ENCODE measurements at places on chromosomes 11 and 22.
A peak's percentile ranks its signal among the peaks of the same experiment; 100 is the strongest.

- no peak for DNase-seq
Observed at GRCh38 chr11:85167471-85167870, 459.7 kb downstream of the DLG2 start.

- no peak for DNase-seq
Observed at GRCh38 chr11:91513734-91514133, 710.9 kb upstream of the FAT3 start.

GRCh38 chr22:28600546-28601143, 79.0 kb downstream of the TTC28 start:
- DNase-seq: no peak

DNA sequence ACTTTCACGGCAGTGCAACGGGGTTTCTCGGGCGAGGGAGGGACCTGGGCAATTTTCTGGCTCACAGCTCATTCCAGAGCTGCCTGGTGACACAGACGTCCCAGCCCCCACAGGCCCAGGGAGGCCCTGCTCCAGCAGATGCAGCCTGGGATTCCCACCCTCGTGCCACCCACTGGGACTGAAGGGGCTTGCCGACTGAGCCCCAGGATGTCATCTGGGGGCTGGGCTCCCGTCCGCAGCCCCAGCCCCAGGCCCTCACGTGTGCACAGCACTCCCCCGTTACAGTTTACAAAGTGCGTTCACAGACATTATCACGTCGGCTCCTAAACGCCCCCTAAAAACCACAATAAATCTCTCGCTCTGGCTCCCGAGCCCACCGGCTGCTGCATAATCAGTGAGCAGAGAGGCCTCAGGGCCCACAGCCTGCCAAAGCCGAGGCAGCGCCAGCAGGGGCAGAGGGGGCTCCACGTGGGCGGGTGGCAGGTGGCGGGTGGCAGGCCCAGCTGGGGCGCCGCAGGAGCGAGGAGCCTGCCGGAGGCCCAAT, 76.9 kb upstream of the TCF20 start:
- no peak for DNase-seq

GRCh38 chr22:36730176-36730858, 26.8 kb upstream of the CACNG2 start:
- no peak for DNase-seq

- no peak for DNase-seq
Observed at GRCh38 chr11:117613521-117613920, 183.5 kb downstream of the DSCAML1 start.

GRCh38 chr11:108733479-108734116, 68.7 kb downstream of the DDX10 start:
- no peak for DNase-seq

DNA sequence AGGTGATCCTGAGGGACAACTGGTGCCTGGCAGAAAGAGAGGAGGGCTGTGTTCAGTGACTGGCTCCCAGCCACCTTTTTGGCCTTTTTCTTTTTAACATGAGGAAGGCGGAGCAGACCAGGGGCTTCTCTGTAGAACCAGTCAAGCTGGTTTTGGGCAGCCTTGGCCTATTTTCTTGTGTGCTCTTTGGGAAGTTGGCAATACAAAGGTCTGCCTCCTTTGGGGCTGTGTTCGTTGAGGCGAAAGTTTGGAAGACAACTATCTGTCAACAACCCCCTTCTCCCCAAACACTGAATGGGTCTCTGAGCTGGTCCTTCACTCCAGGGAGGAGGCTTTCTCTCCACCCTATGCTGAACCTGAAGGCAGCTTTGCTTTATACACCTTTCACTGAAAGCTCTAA, 8.5 kb downstream of the MARK2 start:
- DNase-seq: no peak

GRCh38 chr11:14852571-14853177, 39.4 kb downstream of the CYP2R1 start:
- no peak for DNase-seq

DNA sequence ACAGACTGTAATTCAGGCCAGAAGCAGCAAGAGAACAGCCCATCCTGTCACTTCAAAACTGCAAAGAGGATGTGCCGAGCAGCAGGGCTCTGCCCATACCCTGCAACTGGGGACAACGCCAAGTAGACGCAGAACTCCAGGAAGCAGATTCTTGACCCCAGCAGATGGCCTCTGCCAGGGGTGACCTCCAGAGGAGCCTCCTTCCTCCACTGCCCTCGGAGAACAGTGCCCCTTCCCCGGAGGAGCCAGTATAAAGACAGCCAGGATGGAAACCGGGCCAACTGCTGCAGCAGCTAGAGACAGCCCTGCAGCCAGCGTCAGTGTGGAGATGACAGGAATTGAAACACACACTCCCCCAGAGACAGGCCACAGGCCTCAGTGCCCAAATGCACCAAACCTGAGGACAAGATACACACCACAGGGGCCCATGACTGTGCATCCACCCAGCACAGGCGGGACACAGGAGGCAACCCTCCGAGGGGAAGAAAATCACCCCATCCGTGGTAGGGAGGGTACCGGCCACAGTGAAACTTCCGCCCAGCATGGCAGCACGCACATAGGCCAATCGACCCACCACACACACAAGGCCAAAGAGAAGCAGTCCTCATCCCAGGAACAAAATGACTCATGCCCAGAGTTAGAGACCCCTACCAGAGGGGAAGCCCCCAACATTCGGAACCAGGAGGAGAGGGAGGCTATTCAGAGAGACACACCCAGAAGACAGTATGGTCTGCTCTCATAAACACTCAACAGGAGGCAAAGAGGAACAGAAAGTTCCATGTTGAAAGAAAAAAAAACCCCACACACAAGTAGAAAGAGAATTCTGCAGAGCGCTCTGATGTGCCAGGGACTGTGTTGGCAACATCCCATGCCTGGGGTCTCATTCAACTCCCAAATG, 5.6 kb downstream of the AHNAK start:
- no peak for DNase-seq

DNA sequence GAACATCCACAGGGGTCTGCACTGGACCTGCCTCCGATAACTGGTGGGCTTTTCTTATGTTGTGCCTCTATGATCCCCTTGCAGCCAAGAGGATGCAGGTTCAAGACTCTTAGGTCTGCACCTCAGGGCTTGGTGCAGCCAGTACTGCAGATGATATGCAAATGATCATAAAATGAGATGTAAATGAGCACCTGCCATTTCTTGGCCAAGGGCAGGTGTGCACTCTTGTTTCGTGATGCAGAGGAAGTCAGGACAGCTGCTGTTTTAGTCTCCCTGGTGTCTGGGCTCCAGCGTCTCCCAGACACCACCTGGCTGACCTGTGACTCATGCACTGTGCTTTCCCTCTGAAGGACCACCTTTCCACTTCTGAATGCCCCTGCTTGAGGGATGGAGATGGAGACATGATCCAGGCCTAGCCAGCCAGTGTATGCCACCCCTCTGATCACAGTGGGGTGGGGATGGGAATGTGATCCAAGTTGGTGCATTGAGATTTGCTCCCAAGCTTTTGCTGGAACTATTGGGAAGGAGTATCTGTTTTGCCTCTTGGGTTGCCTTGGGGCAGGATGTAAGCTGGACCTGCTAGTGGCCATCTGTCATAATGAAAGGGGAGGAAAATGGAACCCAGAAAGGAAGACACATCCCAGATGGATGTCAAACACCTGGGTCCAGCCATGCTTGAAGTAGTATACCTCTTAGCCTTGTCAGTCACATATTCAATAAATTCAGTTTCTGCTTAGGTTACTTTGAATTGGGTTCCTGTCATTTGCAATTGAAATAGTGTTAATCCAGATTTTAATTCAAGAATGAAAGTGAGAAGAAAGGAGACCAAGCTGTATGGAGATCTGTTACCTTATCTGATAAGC, 3.3 kb upstream of the KCNJ11 start:
- no peak for DNase-seq

DNA sequence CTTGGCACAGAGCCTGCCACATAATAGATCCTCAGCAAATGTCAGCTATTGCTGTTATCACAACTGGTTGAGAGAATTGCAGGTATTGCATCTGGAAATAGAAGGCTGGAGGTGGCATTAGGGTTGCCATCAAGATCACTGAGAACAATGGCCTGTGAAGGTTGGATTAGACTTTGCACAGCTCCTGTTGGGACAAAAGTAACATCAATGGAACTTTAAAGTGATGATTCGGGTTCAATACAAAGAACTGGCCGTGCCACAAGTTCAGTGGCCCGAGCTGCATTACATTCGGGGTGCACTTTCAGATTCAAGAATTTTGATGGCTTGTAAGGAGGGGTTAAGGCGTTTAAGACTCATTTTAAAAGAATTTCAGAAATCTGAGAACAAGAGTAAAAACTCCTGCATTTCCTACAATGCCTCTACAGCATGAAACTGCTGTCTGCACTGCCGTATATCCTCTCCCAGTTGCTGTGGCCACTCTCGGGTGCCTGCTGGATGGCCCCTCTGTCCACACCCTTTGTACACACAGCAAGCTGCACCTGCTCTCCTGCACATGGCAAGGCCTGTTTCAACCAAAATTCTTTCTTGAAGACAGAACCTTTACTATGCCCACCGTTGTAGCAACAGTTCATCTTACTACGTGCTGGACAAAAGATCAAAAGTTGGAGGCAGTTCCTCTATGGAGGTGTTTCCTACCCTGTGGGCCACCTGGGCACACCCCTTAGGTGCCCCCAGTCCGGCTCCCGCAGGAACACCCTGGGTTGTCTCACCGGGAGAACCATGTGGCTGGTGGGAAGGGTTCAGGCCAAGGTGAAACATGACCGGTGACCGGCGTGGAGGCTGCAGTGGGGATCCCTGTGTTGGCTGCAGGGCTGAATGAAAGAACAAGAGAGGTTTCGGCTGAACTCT, 17.5 kb upstream of the SHANK2 start:
- no peak for DNase-seq

DNA sequence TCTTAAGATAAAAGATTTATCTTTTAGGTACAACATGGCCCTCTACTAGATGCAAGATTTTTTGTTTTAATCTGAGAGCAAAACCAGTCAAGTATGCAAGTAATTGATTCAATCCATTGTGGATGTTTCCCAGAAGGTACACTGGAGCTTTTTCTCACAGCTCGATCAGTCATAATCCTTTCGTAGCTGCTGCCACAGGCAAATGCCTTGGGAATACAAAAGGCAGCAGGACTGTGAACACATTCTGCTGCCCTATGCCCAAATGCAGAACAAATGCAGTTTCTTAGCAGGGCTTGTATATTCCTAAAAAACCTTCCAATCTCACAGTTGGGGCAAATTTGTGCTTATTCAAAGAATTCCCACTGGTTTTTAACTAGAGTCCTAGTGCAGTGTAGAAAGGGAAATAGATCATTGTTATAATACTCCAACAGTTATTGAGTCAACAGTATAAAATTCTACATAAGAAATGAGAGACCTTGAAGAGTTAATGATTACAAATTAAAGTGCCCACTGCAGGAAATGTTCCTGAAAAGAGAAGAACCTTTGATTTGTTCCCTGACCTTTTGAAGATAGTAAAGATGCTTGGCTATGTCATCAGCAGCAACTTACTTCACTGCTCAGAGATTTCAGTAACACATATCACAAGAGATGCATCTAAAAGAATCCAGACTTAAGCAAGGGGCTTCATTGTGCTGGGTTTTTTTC, 14.1 kb downstream of the LPXN start:
- no peak for DNase-seq

GRCh38 chr11:101470881-101471520, 112.8 kb downstream of the TRPC6 start:
- no peak for DNase-seq

GRCh38 chr22:46113910-46114517, 36.3 kb upstream of the PPARA start:
- DNase-seq: peak; percentile 26

- no peak for DNase-seq
Observed at GRCh38 chr11:76524461-76524860, 79.6 kb downstream of the EMSY start.

DNA sequence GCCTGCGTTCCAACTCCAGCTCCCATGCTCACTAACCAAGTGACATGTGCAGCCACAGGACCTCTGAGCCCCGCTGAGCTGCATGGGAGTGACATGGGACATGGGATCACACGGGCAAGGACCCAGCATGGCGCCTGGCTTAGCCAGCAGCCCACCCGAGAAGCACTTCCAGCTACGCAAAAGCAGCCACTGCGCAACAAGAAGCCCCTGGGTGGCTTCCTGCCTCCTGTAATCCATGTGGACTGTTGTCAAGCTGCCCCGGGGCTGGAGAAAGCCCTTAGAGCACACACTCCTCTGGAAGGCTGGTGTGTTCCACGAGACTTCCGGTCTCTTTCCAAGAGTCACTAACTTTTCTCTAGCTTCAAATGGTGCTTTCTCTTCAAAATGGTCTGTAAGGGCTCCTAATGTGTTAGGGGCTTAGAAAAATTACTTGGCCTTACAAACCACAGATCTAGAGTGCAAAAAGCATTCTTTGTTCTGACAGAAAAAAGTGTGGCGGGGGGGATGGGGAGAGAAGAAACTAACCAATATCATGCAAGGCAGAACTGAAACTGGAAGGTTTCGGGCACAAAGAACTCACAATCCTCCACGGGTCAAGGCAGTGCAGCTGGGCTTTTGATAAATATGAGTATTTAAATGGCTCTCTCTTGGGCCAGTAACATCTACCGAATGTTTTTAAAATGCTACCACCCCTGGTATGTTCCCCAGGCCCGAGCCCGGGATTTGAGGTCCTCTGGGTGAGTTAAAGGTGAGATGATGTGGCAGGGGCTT, 5.5 kb downstream of the C11orf24 start:
- DNase-seq: no peak

GRCh38 chr11:69969890-69970784, 108.0 kb upstream of the ANO1 start:
- no peak for DNase-seq

DNA sequence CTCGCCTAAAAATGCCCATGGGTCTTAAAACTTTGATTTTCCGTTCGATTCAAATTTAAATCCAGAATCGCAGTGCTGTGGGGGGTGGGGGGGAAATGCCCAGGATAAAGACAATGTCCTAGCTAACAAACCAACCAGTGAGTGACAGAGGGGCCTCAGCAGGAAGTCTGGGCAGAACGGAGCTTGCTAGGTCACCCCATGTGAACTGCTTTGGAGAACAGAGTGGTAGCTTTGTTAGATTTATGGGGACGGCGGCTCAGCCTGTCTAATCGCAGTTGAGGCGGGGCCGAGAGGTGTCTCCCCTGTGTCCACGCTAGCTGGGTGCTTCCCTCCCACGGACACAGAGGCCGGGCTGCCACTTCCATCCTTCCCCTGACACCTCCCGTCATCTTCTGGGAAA, 243.9 kb downstream of the CTTN start:
- no peak for DNase-seq

DNA sequence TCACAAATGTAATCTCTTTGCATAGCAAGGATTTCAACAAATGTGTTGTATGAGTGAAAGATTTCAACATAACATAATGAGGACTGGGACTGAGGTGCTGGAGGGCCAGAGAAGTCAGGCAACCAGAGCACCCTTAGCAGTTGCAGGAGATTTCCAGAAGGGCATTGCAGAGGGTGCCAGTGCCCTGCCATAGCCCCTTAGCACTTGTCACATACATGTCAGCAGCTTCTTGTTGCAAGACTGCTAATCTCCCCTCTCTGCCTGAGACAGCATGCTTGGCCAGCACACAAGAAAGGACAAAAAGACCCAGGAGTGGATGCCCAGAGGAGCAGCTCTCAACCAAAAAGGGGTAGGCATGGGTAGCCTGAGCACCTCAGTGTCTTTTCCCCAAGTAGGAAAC, 43.2 kb downstream of the BBOX1 start:
- no peak for DNase-seq

- no peak for DNase-seq
Observed at GRCh38 chr11:68581439-68581838, 102.9 kb upstream of the GAL start.
